Stimulated activated CD4-positive, alpha-beta T cell treated with anti-CD3 and anti-CD28 coated beads, Interleukin-4, amount 100 ng/mL, for 24 hours (primary cell): ENCODE measurements at places on chromosomes 12 and 14.

GRCh38 chr14:34018125-34018524, 67.3 kb upstream of the EGLN3 start:
- DNase-seq: peak; percentile 7

DNA sequence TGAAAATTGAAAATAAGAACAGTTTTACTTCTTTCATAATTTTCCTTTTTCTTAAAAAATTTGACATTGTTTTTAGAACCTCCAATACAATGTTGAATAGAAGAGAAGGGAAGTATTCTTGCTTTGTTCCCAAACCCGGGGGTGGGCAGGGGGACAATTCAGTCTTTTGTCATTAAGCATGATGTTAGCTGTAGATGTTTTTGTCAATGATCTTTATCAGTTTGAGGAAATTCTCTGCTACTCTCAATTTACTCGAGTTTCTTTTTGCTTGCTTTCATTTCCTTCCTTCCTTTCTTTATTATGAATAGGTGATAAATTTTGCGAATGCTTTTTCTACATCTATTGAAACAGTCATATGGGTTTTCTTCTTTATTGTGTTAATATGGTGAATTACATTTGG, 183.2 kb upstream of the FRMD6 start:
- no peak for DNase-seq

DNA sequence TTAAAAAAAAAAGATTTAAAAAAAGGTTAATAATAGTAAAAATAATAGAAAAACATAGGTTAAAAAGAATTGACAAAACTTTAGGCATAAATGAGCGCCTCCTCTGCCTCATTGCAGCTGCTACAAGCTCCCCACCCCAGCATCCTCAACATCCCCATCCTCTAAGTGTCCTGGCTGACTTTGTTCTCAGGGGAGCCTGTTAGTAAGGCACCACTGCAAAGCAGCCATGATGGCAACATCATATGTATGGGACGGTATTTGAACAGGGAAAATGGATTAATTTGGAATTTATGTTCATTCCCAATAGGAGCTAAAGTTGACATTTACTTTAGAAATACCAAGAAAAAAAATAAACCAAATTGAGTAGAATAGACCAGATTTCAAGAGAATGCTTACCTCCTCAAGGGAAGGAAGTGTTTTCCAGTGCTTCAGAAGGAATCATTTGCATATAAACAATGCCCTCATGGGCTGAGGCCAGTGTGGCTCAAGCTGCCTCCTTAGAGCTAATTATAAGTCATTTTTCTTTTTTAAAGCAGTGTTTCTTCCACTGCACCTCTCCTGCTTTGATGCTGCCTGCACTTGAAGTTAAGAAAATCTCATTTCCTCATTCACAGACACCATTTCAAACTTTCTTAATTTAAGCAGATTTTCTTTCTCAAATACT, 59.6 kb downstream of the DACT1 start:
- no peak for DNase-seq

DNA sequence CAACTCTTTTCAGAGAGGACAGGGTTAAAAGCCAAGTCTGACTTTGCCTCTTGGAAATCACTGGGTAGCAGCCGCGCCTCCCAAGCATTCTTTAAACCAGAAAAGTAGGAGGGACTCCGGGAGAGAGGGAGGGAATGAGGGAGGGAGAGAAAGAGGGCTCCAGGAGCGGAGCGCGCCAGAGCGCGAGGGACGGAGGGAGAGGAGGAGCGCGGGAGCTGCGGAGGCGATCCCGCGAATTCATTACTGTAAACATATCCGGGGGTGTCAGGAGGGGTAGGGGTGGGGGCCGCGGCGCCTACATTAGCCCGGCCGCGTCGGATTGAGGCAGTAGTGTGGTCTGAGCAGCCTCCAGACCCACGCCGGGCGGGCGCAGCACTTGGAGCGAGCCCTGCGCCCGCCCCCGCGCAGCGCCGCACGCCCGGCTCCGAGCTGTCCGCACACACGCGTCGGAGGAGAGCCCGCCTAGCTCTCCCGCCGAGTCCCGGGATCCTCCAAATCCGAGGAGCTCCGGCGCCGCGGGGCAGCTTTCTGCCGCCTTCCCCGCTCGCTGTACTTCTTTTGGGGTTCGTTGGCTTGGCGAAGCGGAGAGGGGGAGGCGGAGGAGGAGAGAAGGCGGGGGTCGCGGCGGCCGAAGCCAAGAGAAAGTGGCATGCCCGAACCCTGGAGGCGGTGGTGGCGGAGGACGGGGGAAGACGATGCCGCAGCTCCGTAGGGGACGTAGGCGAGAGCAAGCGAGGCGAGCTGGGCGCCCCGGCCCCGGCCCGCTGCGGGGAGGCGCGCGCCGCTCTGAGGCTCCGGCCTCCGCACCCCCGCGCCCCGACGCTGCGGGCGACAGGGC, 3.3 kb downstream of the FLRT2 start:
- DNase-seq: no peak

GRCh38 chr12:3604286-3604685, 113.3 kb downstream of the PRMT8 start:
- DNase-seq: no peak

- DNase-seq: no peak
Measured at GRCh38 chr14:105460116-105460515, 14.5 kb upstream of the CRIP2 start.

GRCh38 chr14:93975791-93976476, 436 bp downstream of the ASB2 start:
- DNase-seq: peak; percentile 64

- no peak for DNase-seq
Measured at GRCh38 chr14:54676812-54677708, 110.1 kb downstream of the SAMD4A start.

DNA sequence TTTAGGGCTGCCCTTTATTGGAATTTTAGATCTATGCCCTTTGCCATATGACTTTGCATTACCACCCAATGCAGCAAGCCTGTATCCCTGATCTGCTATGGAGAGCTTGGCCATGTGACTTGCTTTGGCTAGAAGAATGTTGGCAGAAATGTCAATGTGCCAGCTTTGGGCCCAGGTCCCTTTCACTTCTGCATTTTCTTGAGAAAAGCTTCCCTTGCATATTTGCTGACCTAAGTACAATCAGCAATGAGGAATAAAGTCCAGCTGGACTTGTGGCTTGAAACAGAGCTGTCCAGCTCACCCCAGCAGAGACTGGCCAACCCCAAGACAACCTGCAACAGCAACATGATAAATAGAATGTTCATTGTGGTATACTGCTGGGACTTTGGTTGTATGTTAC, 135.9 kb downstream of the PAH start:
- no peak for DNase-seq

DNA sequence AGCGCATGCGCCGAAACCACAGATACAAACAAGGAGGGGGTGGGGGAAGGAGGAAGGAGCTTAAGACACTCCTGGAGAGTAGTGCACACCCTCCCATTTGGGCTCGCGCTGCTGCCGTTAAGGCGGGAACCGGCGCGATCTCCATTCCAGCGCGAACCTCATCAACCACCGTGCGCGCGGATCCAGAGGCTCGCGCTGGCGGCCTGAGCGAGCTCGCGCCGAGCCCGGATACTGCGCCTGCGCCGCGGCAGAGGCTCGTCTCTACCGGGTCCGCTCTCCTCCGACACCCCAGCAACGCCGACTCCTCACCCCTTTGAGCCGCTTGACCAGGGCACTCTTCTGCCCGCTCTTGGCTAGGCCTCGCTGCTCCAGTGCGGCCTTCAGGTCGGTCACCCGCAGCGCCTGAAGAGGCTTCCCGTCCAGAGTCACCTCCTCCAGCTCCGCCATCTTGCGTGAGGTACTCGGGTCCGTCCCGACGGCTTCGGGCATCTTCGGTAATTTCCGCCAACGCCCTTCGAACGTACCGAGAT, at the start of gene ACIN1:
TSS of gene ACIN1 (minus strand) at position 471 of the 530 bp plus-strand sequence. CDS start at position 447, 24 bp downstream.
- peak; percentile 78 for DNase-seq

DNA sequence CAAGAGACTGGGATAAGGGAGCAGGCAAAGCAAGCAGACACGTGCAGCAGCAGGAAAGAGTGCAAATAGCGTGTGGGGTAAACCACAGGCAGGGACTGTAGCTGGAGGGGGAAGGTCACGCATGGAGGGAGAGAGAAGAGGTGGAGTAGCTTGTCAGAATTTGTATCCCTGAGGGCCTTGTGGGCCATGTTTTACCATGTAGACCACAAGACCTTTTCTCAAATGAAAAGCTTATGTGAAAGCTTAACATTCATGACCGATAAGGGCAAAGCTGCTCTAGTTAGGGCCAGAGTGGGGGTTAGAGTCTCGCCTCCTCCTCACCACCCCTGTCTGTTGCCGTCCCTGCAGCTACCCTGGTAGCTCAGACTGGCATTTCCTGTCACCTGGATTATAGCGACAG, 152.9 kb upstream of the E2F7 start:
- DNase-seq: no peak

GRCh38 chr14:21275261-21275858, 4.5 kb upstream of the RPGRIP1 start:
- DNase-seq: no peak

- DNase-seq: peak; percentile 67
Measured at GRCh38 chr14:103871596-103872480, 24.5 kb upstream of the PPP1R13B start.
